ENCODE measurements at places on chromosomes 2 and 18. TPM values are rescaled to one million over a fixed set of nuclear protein-coding genes. Genes with fewer than 3 reads are reported as not detected.

DNA sequence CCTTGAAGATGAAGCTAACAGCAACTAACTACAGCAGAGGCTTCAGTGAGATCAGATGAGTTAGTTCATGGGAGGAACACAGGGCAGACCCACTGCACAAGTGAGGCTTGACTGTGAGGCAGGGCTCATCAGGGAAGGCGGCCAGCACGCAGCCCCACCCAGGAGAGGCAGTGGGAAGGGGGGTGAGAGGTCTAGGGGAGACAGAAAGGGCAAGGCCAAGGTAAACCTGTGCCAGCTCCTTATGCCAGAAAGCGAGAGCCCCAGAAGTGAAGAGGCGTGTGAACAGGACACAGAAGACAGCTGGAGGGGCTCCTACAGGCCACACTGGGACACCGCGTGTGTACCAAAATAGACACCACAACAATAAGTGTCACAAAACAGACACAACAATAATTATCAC, 48.6 kb downstream of the ANO7 start:
- no peak for DNase-seq

The CNDP1 gene
- not detected for total RNA-seq

- DNase-seq, result no peak
Measured at GRCh38 chr2:186518945-186519344, 32.9 kb downstream of the ZC3H15 start.

The EIPR1 gene
- total RNA-seq, result 36.9 TPM

GRCh38 chr18:26792661-26793060, 72.8 kb downstream of the AQP4 start:
- DNase-seq, result no peak

The LYPD6 gene
- total RNA-seq, result 3.0 TPM

The C2orf80 gene
- total RNA-seq, result not detected

All from HCT116 (cell line).